Fibroblast of the aortic adventitia (primary cell): ENCODE measurements at places on chromosomes 2 and 18. TPM values are rescaled to one million over a fixed set of nuclear protein-coding genes. Genes with fewer than 3 reads are reported as not detected.

Gene LINC00305
- not detected in 2 replicates for total RNA-seq

Gene KIAA2012
- total RNA-seq, result not detected in 2 replicates

- DNase-seq, result peak; percentile 64
Observed at GRCh38 chr2:19488009-19488691, 129.7 kb upstream of the OSR1 start.

DNA sequence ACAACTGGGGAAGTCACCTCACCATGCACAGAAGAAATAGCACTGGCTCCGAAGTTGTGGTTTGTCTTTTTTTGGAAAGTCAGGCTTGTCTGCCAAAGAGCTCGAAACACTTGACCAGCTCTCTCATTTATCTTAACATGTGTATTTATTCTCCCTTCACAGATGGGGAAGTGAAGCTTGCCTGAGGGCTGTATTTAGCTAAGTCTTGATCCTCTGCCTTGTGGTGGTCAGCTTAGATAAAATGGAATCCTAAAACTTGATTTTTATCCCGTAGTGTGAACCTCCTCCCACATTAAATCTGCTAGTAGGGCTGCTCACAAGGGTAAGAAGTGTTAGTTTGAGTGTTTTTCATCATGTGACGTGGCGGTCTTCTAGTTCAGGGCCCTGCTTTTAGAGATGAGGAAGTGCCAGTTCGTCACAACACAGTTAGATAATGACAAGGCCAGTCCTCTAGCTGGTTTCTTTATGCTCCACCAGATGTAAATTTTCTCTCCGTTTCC lies 89.7 kb downstream of the TMEM247 start:
- peak; percentile 82 for DNase-seq

- DNase-seq, result no peak
Observed at GRCh38 chr2:135590619-135591260, 59.5 kb downstream of the R3HDM1 start.

DNA sequence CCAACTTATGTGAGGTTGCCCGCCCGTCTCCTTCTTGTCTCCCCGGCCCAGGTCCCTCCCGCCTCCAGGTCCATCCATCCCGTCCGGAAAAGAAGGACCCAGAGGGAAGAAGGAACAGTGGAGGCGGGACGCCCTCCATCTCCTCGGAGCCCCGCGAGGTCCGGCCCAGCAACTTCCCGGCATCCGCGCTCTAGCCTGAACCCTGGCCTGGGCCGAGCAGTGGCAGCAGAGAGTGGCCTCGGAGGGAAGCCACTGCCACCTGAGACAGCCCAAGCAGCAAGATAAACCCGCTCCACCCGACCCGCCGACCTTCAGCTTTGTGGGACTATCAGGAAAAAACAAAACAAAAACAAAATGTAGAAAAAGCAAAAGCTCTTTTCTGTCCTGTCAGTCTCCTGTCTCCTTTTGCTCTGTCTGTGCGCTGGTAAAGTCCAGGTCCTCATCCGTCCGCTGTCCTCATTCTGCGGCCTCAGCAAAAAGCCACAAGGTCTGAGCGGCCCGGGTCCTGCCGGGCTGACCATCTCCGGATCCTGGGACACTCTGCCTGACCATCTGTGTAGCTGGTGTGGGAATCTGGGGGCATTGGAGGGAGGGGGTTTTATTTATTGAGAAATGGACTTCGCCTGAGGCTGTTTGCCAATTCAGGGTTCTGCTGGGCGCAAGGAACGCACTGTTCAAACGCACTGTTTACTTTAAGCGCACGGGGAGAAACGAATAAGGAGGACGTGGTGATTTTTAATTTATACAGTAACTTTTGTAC lies 3.1 kb downstream of the DLX1 start:
- DNase-seq, result no peak

GRCh38 chr2:161766334-161766733 lies 142.1 kb downstream of the SLC4A10 start:
- DNase-seq, result no peak
